ENCODE measurements at places on chromosomes 3 and 15.

DNA sequence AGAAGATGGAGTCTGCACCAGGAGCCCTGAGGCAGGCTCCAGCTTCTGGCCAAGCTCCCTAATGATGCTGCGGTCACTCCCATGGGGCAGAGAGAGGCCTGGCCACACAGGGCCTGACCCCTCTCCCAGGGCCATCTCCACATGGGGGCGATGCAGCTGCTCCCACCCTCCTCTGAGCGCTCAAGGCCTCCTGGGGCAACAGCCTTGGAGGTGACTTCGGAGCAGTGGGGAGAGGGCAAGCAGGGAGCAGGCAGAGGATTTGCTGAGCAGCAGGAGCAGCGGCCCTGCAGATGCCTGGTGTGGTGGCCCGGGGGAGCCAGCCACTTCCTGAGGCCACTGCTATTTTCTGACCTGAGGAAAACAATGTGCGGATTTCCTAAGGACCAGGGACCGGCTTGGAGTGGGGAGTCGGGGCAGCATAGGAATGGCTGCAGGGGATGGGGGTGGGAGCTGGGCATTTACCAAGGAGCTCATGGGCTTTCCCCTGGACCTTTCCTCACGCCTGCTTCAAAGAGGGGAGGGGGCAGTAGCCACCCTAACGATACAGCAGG, 81.6 kb upstream of the RPL32 start:
- no peak for DNase-seq

- no peak for DNase-seq
These were observed 193.6 kb downstream of the EPHB1 start for GRCh38 chr3:134988666-134989065.

DNA sequence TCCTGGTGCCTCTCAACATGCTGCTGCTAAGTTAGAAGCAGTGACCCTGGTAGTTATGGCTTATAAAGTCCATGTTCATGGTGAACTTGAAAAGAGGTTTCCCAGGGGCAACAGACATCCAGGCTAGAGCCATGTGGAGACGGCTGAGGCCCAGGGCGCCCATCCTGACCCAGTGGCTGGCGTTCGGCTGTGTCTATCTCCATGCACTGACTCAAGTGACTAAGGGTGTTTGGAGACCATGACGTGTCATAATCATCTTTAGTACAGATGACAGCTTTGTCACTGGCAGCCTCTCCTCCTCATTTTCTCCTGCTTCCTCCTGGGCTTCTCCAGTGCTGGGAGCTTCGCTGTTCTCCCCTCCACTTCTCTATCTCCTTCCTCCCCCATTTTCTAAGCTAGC, 287.4 kb upstream of the LYSMD4 start:
- no peak for DNase-seq

DNA sequence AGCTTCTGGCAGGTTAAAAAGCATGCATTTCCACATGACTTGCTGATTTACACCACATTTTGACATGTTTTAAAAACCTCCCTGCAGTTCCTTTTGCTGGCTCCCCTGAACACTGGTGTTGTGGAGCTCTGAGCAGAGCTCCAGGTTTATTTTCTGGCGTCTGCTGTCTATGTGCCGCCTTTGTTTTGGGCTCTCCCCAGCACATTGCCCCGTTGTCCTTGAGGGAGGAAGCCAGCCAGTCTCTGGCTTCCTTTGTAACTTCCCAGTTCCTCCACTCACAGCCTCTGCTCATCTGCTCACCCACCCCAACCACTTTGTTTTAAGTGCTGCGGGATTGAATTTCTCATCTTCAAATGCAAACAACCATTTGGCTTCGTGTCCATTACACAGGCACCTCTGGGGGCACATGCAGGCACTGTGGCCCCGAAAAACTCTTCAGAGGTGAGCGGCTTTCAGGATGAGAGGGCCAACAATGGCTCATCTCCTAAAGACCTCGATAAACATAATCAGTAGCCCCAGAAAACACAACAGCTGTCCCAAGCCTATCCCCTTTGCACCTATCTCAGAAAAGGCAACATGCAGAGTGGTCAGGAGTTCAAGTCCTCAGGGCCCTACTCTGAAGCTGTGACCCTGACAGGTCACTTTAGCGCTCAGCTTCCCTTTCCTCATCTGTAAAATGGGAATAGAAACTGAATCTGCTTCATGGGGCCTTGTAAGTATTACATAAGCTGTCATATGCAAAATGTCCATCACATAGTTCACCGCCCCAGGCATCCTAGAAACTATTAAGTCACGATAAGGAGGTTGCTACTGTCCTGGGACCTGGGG, 1.3 kb upstream of the MEF2A start:
- DNase-seq: peak; percentile 38

- DNase-seq: no peak
These were observed 160.2 kb downstream of the XXYLT1 start for GRCh38 chr3:195110647-195111318.

- no peak for DNase-seq
These were observed 79.4 kb downstream of the SMAD3 start for GRCh38 chr15:67144609-67145311.

DNA sequence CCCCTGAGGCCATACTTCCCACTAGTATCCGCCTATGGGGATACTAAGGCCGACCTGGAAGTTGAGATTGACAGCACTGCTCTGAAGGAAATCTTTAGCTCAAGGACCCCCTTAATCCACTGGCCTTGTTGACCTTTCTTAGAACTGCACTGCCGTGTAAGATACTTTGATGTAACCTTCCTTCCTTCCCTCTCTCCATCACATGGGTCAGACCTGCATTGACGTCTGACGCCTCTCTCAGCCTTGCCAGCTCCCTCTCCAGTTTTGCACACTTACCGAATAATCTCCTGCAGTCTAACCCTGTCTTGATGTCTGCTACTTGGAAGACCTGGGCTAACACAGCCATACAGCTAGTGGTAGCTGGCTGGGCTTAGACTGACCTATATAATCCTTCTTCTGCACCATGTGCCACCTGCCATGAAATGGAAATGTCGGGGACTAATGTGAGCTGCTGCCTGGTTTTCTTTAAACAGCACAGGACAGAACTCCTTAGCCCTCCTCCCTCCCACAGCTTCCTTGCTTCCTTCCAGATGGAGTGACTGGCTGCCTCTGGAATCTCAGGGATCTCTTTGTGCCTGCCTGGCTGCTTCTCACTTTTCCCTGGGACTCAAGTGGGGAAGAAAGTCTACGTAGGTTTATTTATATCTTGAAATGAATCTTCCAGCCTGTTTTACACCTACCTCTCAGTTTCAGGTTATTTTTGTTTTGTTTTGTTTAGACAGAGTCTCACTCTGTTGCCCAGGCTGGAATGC, 39.2 kb upstream of the HERC1 start:
- DNase-seq: no peak

- DNase-seq: no peak
These were observed 21.7 kb downstream of the AQP9 start for GRCh38 chr15:58159827-58160386.

DNA sequence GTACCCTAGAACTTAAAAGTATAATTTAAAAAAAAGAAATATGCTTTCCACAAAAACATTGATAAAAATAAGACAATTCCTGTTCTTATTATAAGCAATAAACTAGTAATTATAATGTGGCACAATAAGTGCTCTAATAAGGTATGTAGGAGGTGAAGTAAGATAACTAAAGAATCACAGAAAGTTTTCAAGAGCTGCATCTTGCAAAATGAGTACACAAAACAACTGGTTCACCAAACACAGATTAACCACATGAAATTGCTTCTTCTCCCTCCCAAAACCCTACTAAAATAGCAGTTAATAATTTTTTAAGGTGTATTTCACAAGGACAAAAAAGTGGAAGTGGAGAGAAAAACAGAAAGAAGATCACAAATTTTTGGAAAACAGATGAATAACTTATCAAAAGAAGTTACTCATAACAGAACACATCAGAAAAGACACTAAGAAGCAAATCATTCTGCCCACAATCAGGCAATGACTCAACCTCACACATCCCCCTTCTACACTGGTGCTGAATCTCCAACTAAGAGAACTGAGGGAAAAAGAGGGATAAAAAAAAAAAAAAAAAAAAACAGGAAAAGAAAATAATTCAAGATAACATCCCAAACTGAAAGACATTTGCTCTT, 64.2 kb downstream of the TBC1D5 start:
- DNase-seq: no peak

- no peak for DNase-seq
These were observed 560.0 kb upstream of the CFAP20DC start for GRCh38 chr3:59609657-59610348.

DNA sequence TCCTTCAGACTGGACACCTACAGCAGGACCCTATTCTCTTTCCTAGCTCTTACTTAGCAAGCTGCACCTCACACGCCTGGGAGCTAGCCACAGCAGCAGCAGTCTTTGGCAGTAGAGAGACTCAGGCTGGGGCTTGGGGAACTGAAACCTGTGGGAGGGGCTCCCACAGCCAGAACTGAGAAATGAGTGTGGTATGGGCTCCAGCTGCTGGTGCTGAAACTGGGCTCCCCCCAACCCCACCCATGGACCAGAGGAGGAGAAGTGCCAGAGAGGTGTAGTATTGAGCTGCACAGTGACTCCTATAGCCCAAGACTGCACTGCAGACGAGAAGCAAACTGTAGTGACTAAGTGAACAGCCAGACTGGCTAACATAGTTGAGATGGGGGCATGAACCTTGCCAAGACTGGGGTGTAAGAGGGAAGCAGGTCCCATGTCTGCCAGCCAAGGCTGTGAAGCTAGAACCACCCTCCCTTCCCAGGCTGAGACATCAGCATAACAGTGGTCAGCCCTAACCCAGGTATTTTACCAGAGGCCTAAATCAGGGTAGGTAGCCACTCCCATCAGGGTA, 62.5 kb downstream of the MYO5A start:
- DNase-seq: no peak

GRCh38 chr3:134367869-134368750, 6.1 kb downstream of the AMOTL2 start:
- DNase-seq: no peak

DNA sequence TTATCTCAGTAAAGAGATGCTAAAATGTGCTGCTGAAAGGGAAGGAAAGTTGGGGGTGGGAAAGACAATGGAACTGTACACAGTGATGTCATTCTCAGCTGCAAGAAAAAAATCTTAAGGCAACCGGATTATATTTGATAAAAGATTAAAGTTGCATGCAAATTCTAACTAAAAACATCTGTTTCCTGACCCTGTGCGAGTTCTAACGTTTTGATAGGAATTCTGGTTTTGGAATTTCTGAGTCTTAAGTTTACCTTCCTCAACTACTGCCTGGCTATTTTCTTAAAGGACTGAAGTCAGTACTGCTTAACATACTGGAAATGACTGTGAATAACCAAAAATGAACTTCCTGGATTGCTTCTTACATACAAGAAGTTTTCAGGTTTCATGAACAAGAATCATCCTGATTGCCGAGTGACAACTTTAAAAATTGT, 115.5 kb downstream of the SLC25A26 start:
- no peak for DNase-seq

- no peak for DNase-seq
These were observed 33.6 kb downstream of the EAF1 start for GRCh38 chr3:15460891-15461531.

- DNase-seq: no peak
These were observed 713.2 kb downstream of the NLGN1 start for GRCh38 chr3:174110761-174111160.

- DNase-seq: no peak
These were observed 133.3 kb downstream of the GRM7 start for GRCh38 chr3:6994081-6994668.

DNA sequence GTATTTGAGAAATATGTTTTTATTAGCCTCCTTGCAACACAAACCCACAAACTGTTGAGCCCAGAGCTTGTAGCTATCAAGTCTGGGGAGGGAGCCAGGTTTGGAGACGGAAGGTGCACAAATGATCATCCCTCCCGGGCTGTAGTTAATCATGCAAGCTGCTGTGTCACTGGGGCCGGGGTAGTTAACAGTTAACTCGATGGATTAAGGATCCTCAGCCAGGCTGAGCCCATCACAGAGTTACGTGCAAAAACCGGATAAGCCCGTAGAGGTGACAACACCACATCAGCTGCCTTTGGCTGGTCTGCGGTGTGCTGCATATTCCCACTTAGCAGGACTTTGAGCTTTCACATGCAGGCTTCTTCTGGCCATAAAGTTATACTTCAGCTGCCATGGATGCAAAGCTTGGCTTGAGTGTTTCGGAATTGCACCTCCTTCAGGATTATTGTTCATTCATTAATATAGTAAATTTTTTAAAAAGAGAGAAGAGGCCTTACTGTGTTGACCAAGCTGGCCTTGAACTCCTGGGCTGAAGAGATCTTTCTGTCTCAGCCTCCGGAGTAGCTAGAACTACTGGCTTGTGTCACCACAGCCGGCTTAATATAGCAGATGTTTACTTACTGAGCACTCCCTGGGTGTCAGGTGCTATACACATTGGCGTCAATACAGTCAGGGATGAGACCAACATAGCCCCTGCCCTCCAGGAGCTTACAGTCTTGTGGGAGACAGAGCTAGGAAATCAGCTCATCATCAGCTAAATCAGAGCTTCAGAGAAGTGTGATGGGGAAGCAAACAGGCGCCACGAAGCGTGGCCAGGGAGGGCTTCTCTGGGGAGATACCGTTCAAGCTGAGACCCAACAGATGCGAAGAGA, 226.8 kb upstream of the BHLHE40 start:
- DNase-seq: no peak

DNA sequence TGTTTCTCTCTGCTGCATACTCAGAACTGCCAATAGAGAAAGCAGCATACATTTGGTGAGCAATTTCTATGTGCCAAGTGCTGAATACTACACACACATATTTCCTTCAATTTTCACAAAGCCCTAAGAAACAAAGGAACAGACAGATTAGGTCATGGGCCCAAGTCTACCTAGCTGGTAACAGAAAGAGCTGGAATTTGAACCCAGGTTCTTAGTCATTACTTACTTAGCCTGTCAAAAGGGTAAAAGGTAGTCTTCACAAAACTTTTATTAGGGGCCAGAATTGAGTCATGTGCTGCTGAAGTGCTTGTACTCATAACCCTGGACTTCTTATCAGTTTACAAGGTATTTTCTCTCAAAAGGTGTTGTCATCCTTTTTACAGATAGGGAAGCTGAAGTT, 10.4 kb upstream of the ABHD17C start:
- no peak for DNase-seq

DNA sequence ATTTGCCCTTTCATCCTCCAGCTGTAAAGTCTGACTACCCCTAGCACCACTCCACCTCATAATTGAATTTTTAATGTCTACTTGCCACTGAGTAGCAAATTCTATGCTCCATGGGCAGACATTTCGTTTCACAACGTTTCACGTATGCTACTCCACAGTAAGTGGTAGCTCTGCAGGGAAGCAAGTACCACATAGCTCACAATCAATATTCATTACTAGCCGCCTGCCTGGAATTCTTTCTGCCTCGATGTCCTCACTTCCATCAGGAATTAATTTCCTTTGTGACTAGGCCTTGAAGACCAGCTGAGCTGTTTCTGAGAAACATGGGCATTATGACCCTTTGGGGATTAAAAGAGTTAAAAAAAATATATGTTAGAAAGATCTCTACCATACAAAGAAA, 15.3 kb downstream of the NPTN start:
- no peak for DNase-seq

- DNase-seq: peak; percentile 91
These were observed at the start of gene JAGN1 for GRCh38 chr3:9890249-9891071. TSS of gene JAGN1 (plus strand) at chr3:9890610. CDS start at chr3:9890723, 113 bp downstream.

DNA sequence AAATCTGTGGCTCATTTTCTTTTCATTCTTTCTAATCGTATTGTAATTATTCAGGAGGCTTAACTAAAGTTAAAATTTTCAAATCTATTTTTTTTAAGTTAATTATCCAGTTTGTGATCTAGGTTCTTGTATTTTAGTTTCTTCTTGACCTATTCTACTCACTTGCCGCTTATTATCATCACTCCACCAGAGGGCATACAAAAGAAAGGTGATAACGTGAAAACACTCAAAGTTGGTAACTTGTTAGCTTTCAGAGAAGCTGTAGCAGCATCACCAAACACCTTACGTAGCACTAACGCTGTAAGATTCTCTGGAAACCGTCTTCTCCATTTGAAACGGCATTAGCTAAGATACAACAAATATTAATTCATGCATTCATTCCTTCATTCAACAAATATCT, 4.8 kb downstream of the GNB4 start:
- DNase-seq: no peak

All from hippocampal formation (tissue), 2 donors.